ENCODE measurements at places on chromosomes 4 and X.

GRCh38 chr4:13202701-13203100 is 281.4 kb downstream of the RAB28 start:
- DNase-seq, result no peak

GRCh38 chrX:44432641-44433040 is 89.2 kb upstream of the EFHC2 start:
- no peak for DNase-seq

- DNase-seq, result no peak
Measured at GRCh38 chr4:148814030-148814429, 371.8 kb upstream of the NR3C2 start.

DNA sequence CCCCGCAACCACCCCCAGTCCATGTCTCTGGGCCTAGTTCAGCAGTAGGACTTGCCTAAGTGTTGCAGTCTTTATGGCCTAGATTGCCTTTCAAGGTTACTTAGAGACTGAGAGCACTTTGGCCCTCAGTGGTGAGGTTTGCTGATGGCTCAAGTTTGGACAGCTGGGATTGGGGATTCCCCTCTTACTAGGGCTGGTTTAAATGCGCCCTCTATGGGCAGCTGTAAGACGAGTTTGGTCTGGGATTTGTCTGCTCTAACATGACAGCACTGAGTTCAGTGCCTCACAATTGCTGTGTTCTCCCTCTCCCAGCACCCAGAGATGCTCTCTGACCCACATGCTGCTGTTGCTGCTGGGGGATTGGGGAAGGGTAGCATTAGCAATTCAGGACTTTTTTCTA is 23.1 kb downstream of the DACH2 start:
- DNase-seq, result no peak

DNA sequence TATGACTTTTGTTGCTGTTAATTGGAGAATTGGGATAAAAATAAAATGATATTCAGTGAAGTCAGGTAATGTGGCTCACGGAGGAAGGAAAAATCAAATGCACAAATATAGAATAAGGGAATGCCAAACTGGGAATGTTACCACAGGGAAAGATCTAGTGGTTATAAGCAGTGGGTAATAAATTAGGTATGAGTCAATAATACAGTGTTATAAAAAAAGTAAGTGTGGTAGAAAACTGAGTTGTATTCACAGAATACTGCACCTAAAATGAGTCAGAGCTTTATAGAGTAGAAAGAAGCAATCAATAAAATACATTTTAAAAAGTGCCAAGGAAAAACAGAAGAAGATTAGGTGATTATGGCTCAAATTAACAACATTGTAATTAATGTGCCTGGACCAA is 34.5 kb downstream of the INTS12 start:
- no peak for DNase-seq

GRCh38 chrX:8579602-8580001 is 115.0 kb downstream of the VCX3B start:
- no peak for DNase-seq

- DNase-seq, result no peak
Measured at GRCh38 chr4:116664198-116664597, 421.2 kb downstream of the TRAM1L1 start.

DNA sequence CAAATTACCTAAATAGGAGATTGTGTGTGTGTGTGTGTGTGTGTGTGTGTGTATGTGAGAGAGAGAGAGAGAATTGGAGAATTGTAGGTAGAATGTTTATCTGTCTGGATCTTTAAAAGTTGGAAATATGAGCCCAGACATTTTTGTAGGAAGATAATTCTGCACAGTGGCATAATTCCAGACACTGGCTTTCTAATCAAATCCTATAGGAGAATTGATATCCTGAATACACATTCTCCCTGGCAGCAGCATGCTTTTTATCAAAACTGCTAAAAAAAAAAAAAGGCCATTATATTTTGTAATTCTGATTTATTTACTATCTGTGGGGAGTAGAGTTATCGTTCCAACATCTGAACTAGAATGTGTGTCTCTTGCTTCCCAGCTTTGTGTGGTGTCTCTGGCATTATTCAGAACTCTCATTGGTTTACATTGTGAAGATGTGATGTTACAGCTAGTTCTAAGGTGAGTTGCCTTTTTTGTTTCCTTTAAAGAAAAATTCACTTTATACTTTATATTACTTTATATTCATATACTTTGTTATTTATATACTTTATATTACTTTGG is 122.4 kb downstream of the GATB start:
- no peak for DNase-seq

GRCh38 chrX:116238567-116239255 is 68.2 kb downstream of the AGTR2 start:
- DNase-seq, result no peak
